Ascending aorta (tissue), 2 donors: ENCODE measurements at places on chromosomes 2 and 18.

GRCh38 chr2:173854840-173855239, 110.3 kb downstream of the SP3 start:
- DNase-seq = no peak

DNA sequence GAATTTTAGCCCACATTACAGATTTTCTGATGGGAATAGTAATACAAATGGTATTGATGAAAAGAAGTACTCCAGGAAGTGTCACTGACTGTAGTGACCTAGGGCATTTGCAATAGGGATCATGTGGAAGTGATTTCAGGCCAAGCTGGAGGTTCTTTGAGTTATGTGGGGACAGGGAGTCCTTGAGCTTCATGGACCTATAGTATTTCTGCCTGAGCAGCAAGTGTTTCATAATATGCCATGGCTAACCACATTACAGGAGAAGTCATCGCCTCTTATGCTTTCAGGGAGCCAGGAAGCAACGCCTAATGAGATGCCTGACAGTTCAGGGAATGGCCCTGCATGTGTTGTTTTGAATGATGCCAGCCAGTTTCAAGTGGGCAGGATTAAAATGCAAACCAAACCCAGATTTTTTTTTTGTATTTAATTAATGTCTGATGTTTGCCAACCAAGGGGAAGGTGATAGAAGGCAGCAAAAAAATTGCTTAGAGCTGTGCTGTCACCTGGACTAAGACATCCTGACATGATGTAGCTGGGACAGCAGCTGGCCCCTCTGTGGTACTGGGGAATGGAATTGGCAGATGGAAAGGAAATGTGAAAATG, 109.5 kb downstream of the RAPGEF4 start:
- DNase-seq = no peak

DNA sequence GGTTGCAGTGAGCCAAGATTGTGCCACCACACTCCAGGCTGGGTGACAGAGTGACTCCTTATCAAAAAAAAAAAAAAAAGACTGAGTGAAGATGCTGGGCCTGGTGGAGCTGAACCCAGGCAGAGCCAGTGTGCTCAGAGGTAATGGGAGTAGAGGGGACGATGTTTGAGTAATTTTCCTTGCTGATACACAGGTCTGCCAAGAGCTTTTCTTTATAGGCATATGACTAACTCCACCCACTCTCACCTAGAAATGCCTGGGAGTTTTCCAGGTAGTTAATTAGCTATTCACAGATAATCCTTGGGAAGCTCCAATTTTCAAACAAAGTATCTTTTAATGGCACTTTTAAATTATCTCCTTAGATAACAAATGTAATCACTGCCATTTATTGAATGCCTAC, 33.4 kb upstream of the ACSL3 start:
- no peak for DNase-seq

GRCh38 chr2:177030451-177031105, 182.0 kb upstream of the HNRNPA3 start:
- no peak for DNase-seq

DNA sequence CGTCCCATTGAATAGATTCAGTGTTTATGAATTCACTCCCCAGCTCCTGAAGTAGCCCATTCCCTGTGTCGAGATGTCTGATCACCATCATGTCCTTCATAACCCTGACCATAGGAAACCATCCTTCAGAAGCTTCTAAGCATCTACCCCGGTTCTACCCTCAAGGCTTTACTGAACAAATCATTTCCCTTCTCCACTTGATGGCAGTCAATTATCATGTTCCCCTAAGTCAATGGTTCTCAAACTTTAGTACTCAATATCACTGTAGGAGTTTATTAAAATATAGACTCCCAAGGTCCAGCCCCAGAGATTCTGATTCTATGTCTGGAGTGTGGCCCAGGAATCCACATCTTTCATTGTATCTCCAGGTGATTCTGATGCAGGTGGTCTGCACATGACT, 228.4 kb upstream of the SP5 start:
- no peak for DNase-seq

DNA sequence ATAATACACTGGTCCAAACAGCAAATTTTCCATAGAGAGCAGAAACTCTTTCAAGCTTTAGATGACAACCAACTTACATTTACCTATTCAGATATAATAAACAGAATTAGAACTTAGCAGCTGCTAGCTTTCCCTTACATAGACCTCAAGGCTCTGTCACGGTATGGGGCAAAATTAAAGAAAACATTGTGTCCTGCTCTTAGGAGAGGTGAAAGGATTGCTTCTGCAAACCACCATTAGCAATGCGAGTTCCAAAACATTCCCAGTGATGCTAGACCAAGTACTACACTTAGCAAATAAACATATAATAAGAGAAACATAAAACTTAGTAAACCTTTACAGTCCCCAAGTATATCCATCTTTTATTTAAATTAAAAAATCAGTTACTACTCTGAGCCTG, 183.3 kb downstream of the CAMKMT start:
- DNase-seq = no peak

DNA sequence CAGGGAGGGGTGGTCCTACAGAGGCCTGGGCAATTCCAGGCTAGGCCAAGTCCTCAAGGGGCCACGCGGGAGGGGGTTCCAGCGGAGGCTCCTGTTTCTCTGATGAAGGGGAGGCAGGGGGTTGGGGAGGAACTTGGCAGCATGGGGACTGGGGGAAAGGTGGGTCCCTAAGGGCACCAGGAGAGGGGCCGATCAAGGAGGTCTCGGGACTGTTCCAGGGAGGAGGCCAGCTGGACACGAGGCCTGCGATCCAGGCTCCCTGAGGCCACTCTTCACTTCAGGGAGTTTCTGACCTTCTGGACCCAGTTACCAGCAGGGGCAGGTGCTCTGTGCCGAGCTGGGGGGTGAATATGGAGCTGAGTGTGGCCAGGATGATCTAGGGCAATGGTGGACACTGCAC, 71.5 kb downstream of the ASB1 start:
- DNase-seq = peak; percentile 41

DNA sequence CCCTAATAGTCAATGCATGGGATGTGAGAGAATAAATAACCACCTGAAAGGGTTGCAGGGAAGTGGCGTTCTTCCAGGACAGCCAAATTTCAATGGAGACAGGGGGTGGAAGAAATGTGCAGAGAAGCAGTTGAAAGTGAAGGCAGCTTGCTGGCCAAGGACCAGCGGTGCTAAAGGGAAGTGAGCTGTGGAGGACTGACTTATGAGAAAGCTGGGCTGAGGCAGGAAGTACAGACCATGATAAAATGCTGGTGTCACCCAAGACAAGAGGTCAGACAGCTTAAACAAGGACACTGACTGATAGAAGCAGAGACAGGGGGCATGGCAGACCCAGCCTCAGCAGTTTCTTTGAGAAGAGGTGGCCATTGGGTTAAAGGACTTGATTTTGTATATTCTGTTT, 106.7 kb downstream of the DTNB start:
- no peak for DNase-seq

GRCh38 chr2:71803398-71803797, 344.3 kb downstream of the CYP26B1 start:
- no peak for DNase-seq

- no peak for DNase-seq
Observed at GRCh38 chr2:109160714-109161440, 31.9 kb downstream of the SH3RF3 start.

DNA sequence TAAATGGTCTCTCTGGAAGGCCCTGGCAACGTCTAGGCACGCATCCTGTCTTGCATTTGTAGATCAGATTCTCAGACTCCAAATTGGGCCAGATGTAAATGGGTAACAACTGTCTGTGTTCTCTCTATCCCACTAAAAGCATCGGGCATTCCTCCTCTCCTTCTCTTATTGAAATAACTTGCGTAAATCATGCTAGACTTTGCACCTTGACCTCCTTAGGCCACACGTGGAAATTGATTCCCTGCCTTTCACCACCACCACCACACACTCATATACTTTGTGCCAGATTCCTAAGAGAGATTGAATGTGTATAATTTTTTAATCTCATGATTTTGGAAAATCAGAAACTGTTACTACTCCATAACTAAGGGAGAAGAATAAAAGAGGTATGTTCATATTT, 21.3 kb downstream of the MAPRE3 start:
- DNase-seq = no peak

- no peak for DNase-seq
Observed at GRCh38 chr2:181876614-181877063, 14.9 kb upstream of the ITPRID2 start.

GRCh38 chr2:71129902-71130151, 202 bp downstream of the MCEE start:
- DNase-seq = no peak

- no peak for DNase-seq
Observed at GRCh38 chr18:58761970-58762780, 90.9 kb downstream of the MALT1 start.

GRCh38 chr2:193523662-193524061, 1328.9 kb upstream of the TMEFF2 start:
- DNase-seq = no peak

GRCh38 chr18:48878471-48878870, 72.3 kb downstream of the SMAD7 start:
- no peak for DNase-seq

GRCh38 chr2:75788154-75788553, 77.4 kb upstream of the GCFC2 start:
- no peak for DNase-seq

GRCh38 chr2:199932312-199932855, 21.3 kb downstream of the C2orf69 start:
- DNase-seq = no peak

DNA sequence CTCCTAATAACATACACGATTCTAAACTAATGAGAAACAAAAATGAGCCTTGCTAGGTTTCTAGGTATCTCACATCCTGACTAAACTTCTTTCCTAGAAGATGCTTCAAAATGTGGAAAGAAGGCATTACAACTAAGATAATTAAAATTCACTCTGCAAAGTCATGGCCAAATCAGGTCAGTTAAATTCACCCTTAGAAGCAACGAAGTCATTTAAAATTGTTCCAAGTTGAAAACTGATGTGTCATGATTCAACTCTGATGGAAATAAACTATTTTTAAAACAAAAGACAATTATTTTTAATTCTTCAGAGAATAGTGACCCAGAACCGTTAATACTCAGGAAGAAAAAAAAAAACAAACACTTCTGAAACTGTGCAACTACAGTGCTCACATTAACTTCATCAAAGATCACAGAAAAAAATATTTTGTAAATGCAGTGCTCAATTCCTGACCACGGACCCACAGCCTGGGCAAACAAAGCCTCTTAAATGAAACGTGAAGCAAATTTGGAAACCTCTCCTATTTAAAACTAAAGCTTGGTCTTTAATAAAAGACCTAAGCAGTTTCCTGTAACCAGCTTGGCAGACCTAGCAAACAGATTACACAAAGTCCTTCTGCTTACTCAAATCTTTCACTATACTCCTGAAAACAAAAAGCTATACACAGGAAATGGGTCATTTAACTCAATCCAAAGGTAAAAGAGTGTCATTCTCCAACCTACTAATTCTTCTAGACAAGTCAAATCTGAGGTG, 39.0 kb downstream of the CHN1 start:
- DNase-seq = no peak

DNA sequence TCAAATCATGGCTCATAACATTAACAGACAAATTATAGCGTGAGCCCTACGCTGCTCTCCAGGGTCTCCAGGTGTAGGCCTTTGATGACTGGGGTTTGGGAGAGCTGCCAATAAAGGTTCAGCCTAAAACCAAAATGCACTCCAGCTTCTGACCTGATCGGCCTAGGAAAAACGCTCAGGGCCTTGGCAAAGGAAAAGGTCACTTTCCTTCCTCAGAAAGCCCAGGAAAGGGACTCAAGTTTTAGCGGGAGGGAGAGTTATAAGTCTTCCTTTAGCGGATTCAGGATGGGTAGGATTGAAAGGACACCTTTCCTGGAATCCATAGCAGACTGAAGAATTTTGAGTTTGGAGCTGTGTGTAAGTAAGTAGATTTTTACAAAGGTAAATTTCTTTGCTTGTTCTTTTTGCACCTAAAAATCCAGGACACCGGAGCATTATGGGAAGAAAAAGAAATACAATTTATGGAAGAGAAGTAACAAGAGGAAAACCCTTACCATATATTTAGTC, 8.8 kb downstream of the EVX2 start:
- DNase-seq = no peak

DNA sequence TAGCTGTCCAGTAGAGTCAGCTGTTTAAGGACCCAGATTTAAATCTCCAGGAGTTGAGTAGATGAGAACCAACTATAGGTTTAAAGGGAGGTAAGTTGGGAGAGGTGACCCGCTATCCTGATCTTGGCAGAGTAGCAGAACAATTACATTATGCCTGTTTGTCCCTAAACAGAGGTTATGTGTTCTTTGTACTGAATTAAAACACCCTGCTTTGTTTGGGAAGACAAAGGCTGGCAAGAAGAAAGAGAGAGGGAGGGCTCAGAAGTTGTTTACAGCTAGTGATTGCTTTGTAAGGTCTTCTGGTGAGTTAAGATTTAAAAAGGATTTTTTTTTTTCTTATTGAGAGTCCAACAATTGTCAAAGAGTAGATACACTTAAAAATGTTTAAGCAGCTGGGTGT, 37.3 kb downstream of the USP14 start:
- DNase-seq = no peak

GRCh38 chr18:53764086-53764485, 460.4 kb downstream of the MBD2 start:
- DNase-seq = no peak

DNA sequence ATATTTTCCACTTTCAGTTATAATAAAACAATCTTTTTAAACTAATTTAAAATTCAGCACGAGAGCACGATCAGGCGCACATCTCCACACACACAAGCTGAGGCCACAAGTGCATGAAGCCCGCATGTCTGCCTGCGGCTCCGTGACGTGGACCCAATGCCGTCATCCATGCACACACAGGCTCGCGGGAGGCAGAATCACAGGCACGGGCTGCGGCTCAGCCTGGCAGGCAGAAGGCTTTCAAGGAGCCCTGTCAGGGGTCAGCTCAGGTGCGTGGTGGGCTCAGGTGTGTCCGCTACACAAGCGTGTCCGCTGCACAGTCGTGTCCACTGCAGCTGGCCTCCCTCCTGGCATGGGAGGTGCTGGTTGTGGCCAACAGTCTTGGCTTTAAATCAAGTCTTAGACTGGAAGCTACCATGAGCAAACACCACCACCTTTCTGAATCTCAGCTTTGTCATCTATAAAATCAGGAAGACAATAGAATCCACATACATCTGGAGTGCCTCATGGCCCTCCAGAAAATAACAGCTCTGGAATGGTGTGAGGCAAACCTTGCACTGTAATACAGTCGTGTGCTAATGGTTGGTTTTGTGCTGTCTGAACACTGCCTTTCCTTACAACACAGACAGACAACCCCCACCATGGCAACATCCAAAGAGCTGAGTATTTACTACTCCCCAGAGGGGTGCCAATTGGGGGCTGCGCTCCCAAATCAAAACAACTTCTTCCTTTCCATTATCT, 210.1 kb downstream of the NDUFA10 start:
- DNase-seq = peak; percentile 82

DNA sequence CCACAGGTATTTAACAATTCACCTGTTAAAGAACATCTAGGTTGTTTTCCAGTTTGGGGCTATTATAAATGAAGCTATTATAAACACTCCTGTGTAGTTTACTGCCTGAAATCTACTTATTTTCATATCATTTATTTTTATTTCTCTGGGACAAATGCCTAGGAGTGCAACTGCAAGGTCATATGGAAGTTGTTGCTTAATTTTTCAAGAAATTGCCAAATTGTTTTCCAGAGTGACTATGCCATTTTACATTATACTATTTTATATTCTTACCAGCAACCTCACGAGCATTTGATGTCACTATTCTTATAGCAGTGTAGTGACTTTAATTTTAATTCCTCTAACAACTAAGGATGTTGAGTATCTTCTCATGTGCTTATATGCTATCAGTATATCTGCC, 298.4 kb downstream of the EXOC6B start:
- DNase-seq = no peak
